ENCODE measurements at places on chromosomes 6 and 20. TPM values are rescaled to one million over a fixed set of nuclear protein-coding genes. Genes with fewer than 3 reads are reported as not detected.
A peak's percentile ranks its signal among the peaks of the same experiment; 100 is the strongest.

Gene TMEM244
- total RNA-seq = not detected

GRCh38 chr6:35190306-35190705 is 23.4 kb upstream of the SCUBE3 start:
- no peak for DNase-seq

Gene TRIM10
- total RNA-seq = not detected

GRCh38 chr6:40848868-40849514 is 190.0 kb downstream of the UNC5CL start:
- no peak for DNase-seq

Gene KCNQ5
- 10.3 TPM for total RNA-seq

DNA sequence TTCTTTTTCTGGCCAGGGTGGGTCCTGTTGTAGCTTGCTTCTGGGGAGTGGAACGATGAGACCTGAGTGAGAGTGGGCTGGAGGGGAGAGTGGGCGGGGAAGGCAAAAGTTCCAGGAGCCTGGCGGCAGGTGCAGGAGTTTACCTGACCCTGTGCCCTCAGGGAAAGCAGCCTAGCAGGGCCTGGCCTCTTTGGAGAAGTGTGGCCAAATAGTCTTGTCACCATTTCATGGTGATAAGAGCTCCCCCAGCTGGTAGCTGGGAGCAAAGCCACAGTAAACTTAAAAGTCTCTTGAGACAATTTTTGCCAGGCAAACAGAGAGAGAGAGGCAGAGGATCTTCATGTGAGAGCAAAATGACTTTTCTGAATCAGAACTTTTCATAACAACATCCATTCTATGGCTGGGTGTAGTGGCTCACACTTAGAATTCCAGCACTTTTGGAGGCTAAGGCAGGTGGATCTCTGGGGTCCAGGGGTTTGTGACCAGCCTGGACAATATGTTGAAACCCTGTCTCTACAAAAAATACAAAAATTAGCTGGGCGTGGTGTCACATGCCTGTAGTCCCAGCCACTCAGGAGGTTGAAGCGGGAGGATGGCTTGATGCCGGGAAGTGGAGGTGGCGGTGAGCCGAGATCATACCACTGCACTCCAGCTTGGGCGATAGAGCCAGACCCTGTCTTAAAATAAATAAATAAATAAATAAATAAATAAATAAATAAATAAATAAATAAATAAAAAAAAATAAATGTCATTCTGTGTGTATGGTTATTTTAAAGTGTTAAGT is 161.8 kb upstream of the SCGN start:
- peak; percentile 88 for DNase-seq

GRCh38 chr20:58558486-58559367 is 43.5 kb upstream of the APCDD1L start:
- DNase-seq = no peak

Gene PABPC1L
- 182 TPM for total RNA-seq

DNA sequence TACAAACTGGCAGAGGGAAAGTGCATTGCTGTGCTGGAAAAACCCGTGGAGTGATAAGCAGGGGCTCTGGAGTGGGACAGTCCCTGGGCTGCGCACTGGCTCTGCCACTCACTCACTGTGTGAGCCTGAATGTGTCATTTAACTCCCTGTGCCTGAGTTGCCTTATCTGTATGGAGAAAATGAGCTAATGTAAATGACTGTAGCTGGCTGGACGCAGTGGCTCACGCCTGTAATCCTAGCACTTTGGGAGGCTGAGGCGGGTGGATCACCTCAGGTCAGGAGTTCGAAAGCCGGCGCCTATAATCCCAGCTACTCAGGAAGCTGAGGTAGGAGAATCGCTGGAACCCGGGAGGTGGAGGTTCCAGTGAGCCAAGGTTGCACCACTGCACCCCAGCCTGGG is 18.4 kb upstream of the RPN2 start:
- no peak for DNase-seq

- DNase-seq = peak; percentile 38
Measured at GRCh38 chr6:101722471-101722870, 329.0 kb downstream of the GRIK2 start.

DNA sequence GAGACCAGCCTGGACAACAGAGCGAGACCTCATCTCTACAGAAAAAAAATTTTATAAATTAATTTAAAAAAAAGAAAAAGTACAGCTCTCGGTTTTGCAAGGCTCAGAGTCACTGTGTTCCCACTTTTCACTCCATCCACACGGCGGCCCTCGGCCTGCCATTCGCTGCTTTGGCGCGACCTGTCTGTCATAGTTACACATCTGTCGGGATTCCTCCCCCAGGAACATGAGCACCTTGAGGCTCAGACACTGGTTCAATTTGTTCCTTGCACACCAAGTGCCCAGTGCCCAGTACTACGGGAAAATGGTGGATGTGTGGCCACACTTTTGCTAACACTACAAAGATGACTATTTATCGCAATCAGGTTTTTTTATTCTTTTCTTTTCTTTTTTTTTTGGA is 8.4 kb downstream of the CTSZ start:
- no peak for DNase-seq

GRCh38 chr6:121731381-121731780 is 295.9 kb downstream of the GJA1 start:
- no peak for DNase-seq

GRCh38 chr20:34517114-34517505 is 888 bp downstream of the DYNLRB1 start:
- no peak for DNase-seq

Gene CDSN
- 0.16 TPM for total RNA-seq

DNA sequence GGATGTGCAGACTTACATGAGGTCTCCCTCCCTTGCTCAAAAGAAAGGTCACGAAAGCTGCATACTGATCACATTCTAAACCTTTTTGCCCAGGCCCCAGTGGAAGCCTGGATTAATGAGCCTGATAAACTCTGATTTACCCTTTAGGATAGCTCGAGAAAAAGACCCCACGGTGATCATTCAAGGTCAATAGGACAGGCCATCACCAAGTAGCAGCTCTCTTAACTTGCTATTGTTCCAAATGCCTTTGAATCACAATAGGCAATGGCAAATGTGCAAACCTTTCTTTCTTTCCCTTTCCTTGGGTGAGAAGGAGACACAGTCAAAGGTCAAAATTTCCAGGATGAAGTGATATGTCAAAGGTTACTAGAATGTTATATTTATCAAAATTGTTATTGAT is 327.3 kb downstream of the HDGFL1 start:
- no peak for DNase-seq

Gene DEF6
- 17.8 TPM for total RNA-seq

GRCh38 chr20:46398963-46399362 is 7.5 kb downstream of the ELMO2 start:
- DNase-seq = no peak

Gene BMP2
- 6.7 TPM for total RNA-seq

Gene SIRPD
- not detected for total RNA-seq

Gene PAK5
- total RNA-seq = not detected

Gene SRMS
- 1.4 TPM for total RNA-seq

- no peak for DNase-seq
Measured at GRCh38 chr20:15342991-15343523, 1005.6 kb upstream of the FLRT3 start.

GRCh38 chr20:46240065-46240464 is 68.2 kb downstream of the CDH22 start:
- no peak for DNase-seq

- peak; percentile 93 for DNase-seq
Measured at GRCh38 chr6:135497412-135498184, at the start of gene AHI1. Gene AHI1, minus strand, starts transcription at chr6:135497740. Its CDS starts 5,503 bp downstream, at chr6:135492237.

DNA sequence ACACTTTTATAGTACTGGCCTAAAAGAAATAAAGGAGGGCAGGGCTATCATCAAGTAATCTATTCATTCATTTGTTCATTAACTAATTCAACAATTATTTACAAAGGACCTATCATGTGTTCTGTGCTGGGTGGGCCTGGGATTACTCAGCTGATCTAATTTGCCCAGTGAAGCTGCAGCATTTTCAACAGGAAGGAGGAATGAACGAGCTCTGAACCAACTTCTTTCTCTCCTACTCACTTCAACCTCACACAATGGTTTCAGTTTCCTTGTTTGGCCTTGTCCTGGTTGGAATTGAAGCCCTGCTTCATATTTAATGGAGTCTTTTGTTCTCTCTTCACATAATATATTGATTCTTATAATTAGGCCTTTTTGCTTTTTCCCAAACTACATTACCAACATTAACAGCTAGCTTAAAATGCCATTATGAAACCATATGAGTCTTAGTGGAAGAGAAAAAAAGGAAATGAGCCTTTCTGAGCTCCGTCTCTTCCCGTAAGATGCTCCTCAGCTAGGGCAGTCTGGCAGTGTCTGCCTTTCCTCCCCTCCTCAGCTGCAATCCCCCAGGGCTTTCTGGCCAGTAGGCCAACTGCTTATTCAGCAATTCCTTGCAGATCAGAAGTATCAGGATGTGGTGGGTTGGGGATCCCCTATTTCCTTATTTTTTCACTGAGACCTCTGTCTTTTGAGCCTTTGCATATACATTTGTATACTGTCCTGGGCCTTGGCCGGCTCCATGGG is 79.4 kb upstream of the NRN1 start:
- no peak for DNase-seq

GRCh38 chr6:7267466-7268091 is 45.4 kb downstream of the SSR1 start:
- peak; percentile 99 for DNase-seq

DNA sequence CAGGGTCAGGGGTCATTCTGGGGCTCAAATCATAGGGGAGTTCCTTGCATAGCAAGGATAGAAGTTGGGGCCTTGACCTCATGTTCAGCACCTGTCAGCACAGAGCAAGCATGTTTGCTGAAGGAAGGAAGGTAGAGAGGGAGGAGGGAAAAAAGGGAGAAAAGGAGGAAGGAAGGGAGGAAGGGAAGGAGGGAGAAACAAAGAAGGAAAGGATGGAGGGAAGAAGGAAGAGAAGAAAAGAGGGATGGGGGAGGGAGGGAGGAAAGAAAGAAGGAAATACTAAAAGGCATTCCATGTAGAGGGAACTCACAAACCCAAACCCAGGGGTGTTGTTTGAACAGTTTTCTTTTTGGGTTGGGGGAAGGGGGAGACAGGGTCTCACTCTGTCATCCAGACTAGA is 80.1 kb downstream of the DLGAP4 start:
- DNase-seq = no peak

Gene NFATC2
- 0.12 TPM for total RNA-seq

Gene OR2H2
- not detected for total RNA-seq

- DNase-seq = no peak
Measured at GRCh38 chr6:33019372-33019771, 10.0 kb upstream of the HLA-DOA start.

Gene KIAA1755
- total RNA-seq = not detected

GRCh38 chr20:61599061-61599531 is 347.0 kb downstream of the CDH4 start:
- DNase-seq = no peak

GRCh38 chr6:24125980-24126379 is at the start of gene NRSN1:
Gene NRSN1, plus strand, starts transcription at chr6:24126215. Its CDS starts 8,113 bp downstream, at chr6:24134328.
- DNase-seq = no peak

- DNase-seq = peak; percentile 45
Measured at GRCh38 chr6:120869397-120869796, 464.9 kb downstream of the TBC1D32 start.

Gene EMILIN3
- not detected for total RNA-seq

- DNase-seq = no peak
Measured at GRCh38 chr20:8601542-8601912, 467.4 kb upstream of the PLCB4 start.

- DNase-seq = peak; percentile 11
Measured at GRCh38 chr20:61608275-61609085, 356.4 kb downstream of the CDH4 start.

Gene FAXC
- 2.3 TPM for total RNA-seq

- peak; percentile 58 for DNase-seq
Measured at GRCh38 chr20:44111712-44112335, 75.2 kb downstream of the JPH2 start.

DNA sequence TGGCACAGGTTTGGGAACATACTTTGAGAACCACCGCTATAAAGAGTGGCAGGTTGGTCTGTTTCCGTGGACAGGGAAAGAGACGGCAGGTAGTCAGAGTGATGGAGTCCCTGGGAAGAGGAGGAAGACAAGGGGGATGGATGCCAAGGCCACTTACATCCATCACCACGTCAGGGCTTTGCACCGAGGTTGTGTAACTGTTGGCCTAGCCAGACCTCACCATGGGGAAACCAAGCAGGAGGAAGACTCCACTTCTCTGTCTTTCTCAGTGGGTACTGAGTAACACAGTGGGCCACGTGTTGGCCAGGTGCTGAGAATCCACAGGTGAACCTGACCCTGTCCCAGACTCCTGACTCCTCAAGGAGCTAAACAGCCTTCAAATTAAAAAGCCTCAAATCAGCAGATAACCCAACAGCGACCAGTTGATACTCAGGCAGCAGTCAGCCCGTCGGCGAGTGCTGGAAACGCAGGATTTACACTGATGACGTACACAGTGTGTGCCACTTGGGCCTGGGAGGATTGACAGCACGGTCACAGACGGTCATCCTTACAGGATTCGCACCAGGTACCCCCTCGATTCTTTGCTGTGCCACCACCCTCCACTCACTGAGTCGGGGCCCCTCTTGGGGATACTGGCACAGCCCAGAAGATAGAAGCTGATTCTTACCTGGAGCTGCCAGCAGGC is 134.6 kb upstream of the SNX9 start:
- no peak for DNase-seq
